ENCODE measurements at places on chromosomes 13 and 19.

DNA sequence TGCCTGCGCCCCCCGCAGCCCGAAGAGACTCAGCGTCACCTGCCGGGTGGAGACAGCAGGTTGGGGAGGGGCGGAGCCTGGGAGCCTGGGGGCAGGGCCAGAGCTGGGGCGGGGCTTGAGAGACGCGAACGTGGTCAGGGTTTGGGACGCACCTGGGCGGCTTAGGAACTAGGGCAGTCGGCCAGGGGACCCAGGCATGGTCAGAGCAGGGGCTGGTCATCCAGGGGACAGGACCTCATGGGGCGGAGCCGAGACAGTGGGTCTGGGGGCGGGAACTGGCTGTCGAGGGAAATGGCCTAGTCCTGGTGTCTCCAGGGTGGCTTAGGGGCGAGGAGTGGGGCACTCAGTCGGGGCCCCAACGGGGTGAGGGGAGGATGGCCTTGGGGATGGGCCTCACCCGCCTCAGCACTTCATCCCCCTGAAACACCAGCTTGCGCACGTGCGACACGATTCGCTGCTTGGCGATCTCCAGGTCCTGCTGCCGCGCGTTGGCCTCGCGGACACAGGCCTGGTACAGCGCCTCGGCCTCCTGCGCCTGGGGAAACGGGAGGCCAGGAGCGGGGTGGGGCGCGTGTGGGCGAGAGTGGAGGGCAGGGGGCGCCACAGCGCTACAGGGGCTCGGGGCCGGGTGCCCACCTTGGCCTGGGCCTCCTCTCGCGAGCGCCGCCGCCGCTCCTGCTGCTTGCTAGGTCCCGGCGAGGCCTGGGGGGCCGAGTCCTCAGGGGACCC is 5.8 kb downstream of the GMIP start:
- DNase-seq: no peak

GRCh38 chr13:89468081-89468480 is 1796.9 kb downstream of the SLITRK5 start:
- DNase-seq: no peak

DNA sequence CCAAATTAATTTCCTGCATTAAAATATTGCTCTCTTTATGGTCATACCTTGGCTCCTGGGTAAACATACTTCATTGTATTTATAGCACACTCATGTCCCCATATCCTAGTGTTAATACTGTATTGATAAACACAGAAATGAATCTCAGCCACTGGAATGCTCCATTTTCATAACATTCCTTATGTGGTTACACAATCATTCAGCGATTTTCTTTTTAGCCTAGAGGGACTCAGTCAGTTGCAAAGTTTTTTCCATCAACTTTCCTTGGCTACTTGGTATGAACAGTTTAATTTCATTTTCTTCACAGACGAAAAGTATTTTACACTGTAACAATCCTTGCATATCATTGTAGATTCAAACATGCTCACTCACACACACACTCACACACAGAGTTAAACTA is 471.5 kb downstream of the FGF14 start:
- no peak for DNase-seq

- no peak for DNase-seq
Observed at GRCh38 chr19:49212016-49212701, 54.6 kb downstream of the TRPM4 start.

GRCh38 chr19:15536350-15536749 is 28.0 kb downstream of the CYP4F22 start:
- no peak for DNase-seq

- no peak for DNase-seq
Observed at GRCh38 chr19:35657904-35658700, 8.2 kb upstream of the UPK1A start.

GRCh38 chr13:80858131-80858530 is 517.2 kb upstream of the SPRY2 start:
- no peak for DNase-seq

- DNase-seq: no peak
Observed at GRCh38 chr19:18780631-18781030, 10.5 kb downstream of the COMP start.

DNA sequence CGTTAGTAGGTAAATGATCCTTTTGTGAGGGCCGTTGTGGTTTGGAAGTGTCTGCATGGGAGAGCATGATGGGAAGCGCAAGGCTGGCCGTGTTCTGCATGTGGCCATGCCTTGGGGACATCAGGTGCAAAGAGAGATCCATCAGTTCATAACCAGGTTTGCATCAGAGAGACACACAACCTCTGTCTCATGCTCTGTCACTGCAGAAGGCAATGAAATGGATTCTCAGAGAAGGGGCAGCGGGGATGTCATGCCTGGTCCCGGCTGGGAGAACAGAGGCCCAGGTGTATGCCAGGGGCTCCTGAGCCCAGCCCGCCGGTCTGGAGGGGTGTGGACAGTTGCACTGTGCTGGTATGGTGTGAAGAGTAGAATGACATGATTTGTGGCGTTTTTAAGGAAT is 60.2 kb downstream of the GGACT start:
- DNase-seq: no peak

DNA sequence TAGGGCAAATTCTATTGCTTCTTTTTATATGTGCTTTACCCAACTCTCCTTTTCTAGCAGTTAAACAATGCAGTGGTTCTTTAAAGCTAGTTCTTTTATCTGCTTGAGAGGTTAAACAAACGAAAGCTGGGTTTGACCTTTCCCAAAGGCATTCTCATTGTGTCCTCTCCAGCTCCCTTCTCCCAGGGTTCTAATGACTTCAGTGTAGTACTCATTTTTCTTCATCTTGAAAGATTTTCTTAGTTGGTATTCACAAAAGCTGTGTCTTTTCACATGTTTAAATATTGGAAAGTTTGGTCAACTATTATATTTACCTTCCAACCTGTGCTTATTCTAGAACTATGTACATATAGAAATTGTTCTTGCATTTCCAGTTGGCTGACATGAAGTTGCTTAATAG is 1.5 kb downstream of the WASF3 start:
- no peak for DNase-seq

DNA sequence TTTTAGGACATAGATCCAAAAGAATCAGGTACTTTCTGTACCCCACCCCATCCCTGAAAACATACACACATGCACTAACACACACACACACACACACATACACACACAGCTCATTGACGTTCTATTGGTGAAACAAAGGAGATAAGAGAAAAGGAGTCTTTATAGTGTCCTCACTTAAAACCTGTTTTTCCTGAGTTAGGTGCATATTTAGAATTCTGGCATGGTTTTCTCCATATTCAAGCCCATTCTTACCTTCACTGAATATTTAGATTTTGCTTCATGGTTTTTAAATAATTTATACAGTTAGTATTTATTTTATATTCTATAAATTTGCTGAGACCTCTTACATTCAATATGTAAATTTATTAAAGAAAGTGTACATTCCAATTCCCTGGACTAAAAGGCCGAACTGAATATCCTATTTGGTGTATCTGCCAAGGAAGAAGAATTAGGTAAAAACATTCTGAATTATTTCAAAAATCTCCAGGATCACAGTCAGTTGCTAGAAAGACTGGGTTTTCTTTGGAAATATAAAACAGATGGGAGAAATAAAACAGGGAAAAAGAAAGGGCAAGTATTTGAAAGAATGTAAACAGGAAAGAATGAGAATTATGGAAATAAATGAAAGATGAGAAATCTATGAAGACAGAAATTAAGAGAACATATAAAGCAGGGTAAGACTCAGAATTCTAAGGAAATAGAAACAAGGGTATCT is 556.2 kb downstream of the KCTD12 start:
- DNase-seq: no peak

DNA sequence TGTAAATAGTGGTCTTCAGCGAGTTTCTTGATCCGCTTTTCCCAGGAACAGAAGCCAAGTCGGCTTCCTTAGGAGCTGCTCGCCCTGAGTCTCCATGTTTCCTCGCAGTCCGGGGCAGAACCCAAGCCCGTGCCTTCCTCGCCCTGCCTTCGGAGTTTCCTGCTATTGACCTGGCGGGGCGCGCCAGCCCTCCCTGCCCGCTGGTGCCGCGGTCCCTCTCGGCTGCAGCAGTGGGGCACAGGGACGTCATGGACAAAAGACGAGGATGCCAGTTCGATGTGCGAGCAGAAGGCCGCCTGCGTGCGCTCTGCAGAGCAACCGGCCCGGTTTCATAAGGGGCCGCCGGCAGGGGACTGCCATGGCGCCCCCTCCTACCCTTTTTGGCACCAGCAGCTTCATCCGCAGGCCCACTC is 156.6 kb downstream of the TM9SF2 start:
- DNase-seq: peak; percentile 23

GRCh38 chr13:29607465-29607864 is 12.0 kb upstream of the SLC7A1 start:
- no peak for DNase-seq

DNA sequence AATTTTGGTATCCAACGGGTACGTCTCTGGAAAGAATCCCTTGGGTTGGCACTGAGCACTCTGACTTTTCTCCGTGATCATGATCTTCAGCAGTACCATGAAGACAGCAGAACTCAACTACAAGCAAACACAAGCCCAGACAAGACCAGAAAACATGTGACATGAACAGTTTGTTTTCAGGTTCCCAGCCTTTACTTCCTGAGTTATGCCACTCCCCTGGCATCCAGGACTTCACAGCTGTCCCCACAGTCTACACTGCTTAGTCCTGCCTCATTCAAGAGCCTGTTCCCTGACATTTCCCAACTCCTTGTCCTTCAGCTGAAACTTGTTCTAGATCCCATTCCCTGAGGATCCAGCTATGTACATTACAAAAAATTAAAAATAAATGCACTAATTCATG is 4.9 kb upstream of the N4BP2L1 start:
- no peak for DNase-seq

- no peak for DNase-seq
Observed at GRCh38 chr19:39053276-39054090, 21.1 kb upstream of the FBXO27 start.

- DNase-seq: no peak
Observed at GRCh38 chr13:41452462-41452861, 4.9 kb upstream of the RGCC start.

DNA sequence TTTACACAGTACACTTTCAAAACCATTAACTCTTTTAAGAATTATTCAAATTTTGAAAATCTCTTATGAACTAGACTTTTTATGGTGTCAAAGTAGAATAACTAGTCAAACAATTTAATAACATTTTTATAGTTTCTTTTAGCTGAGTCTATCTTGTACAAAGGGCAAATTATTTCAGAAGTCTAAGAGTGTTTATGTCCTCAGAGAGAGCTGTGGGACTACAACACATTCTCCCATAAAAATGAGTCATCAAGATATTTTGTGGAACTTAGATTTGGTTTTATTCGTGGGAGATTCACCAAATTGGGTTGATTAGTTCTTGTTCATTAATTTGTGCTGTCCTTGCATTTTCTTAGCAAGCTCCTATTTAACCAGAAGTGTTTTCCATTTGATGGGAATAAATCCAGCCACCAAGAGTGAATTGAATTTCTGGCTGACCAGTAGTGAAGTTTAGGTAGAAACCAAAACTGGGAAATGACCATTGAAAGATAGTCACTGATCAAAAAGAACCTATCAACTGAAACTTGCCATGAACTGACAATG is 291.0 kb downstream of the DLEU7 start:
- no peak for DNase-seq

DNA sequence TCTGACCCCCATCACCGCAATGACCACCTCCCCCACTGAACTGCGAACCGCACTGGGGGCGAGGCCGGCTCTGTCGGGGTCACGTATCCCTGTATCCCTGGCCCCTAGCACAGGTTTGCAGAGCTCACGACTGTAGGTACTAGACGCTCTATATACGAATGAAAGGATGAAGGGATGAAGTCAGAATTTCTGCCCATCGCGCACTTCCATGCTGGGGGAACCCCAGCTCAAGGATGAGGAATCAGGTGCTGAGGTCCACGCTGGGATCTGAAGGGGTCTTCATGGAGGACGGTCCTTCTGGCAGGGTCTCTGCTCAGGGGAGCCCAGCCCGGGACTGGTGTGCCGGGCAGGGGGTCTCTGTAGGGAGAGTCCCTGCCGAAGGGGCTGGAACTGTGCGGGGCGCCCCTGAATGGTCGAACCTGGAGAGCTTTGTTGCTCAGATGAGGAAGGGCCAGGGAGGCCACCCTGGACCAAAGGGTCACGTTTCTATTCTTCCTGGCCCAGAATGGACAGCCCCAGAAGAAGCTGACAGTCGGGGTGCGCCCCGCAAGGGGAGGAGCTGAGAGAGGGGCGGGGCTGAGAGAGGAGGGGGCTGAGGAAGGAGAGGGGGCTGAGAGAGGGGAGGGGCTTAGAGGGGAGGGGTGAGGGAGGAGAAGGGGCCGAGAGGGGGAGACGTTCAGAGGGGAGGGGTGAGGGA is 37.9 kb upstream of the SEMA6B start:
- no peak for DNase-seq
